Foreskin keratinocyte (primary cell): ENCODE measurements at places on chromosomes 4 and X.

DNA sequence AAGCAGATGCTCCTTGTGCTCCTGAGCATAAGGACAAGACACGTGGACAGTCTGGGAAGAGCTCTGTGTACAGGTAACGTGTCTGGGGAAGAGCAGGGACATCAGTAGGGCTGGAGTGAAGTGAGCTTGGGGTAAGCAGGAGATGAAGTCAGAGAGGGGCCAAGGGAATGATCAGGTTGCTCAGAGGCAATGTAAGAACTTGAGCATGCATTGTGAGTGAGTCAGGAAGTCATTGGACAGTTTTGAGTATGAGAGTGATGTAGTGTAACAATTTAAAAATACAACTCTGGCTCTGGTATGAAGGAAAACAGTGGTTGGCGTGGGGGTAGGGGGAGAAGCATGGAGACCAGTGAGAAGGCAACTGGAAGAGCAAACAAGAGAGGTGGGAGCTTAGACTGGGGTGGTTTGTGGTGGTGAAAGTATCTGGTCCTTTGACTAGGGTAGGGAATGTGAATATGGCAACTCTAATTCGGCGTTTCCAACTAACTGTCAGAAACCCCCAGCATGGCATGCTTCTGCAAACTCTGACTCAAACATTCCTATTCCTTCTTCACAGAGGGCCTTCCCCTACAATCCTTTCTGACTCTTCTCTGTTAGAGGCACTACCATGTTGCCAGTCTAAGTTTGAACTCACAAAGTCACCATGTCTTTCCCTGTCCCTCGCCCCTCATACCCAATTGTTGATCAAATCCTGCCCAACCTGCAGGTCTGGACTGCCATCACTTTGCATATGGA is 57.2 kb downstream of the STBD1 start:
- no peak for DNase-seq

DNA sequence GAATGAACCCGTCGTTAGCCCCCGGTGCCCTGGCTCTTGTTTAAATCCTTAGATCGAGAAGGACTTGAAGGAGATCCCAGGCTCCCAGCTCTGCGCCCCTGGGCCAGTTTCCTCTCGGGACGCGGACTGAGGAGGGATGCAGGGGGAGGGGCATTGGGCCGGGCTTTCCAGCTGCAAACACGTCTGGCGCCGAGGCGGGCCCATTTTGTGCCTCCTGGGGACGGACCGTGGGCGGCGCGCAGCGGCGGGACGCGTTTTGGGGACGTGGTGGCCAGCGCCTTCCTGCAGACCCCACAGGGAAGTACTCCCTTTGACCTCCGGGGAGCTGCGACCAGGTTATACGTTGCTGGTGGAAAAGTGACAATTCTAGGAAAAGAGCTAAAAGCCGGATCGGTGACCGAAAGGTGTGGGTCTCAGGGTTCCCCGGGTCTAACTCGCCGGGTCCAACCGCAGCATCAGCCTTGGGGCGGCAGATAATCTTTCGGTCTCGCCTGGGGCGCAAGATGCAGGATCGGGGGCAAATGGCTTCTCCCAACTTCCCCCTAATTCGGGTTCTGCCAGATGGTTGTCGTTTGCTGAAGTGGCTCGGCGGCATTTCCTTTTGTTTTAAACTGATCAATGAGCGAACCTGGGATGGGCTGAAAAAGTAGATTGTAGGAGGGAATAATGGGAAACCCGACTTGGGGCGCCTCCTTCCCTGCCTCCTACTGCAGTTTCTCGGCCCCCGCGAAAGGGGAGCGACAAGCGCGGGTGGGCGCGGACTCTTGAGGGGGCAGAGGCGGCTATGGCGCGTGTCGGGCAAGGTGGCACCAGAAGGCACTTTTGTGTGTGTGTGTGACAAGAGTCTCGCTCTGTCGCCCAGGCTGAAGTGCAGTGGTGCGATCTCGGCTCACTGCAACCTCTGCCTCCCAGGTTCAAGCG is 2.9 kb downstream of the PDGFRA start:
- DNase-seq: no peak

DNA sequence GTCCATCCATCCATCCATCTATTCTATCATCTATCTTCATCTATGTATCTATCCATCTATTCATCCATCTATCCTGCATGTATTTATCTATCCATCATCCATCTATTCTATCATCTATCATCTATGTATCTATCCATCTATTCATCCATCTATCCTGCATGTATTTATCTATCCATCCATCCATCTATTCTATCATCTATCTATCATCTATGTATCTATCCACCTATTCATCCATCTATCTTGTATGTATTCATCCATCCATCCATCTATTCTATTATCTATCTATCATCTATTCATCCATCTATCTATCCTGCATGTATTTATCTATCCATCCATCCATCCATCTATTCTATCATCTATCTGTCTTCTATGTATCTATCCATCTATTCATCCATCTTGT is 65.9 kb upstream of the PPP2R3B start:
- DNase-seq: no peak

DNA sequence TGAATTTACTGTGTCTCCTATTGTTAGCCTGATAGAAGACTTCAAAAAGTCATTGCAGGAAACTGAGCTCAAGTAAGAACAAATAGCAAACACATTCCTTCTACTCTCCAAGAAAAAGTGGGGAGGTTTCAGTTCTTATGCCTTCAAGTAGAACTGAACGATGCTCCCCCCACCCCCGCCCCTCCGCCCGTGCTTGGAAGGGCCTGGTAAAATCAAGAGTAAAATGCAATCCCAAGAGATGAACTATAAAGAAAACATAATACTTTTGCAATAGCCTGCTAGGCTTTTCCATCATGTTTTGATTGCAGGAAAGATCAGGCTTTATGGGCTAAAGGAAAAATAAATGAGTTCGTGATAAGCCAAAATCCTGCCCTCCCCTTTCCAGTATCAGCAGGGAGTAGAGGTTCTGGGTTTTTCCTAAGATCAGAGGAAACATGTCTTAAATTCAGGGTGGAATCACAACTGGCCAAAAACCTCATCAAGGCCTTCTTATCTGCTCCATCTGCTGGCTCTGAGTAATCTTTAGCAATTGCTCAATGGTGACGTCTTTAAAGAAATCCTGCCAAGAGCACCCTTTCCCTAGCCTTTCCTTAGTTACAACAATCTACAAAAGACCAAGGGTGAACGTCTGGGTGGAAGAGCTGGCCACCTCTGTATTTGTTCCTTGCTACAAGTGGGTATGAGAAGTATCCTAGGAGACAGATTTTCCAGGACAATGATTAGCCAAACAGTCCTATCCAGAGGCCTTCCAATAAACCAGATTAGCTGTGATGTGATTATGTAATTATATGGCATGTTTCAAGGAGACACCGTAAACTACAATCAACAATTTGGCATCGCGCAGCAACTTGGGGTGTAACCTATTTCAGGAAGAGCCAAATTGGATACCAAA is 66.3 kb upstream of the FAM9C start:
- DNase-seq: peak; percentile 75

GRCh38 chrX:21427086-21427485 is 52.9 kb downstream of the CNKSR2 start:
- DNase-seq: no peak

DNA sequence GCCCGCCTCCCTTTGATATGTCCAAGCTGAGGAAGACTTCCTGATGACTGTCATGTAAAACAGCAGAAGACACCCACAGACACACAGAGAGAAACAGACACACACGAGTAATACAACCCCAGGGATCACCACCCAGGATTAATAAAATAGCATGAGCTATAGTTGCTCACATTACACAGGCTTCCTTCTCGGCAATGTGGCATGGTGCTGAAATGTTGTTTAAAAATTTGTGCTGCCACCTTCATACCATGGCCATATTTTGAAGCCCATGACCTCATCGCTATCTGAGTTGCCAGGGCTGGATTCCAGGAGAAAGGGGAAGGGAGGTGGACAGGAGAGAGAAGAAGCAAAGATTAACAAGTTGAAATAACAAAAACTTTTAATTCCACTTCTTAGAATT is 111.7 kb downstream of the SYNPO2 start:
- no peak for DNase-seq

GRCh38 chr4:126851391-126851790 is 781.4 kb upstream of the INTU start:
- no peak for DNase-seq

GRCh38 chr4:139042981-139043460 is 27.4 kb downstream of the NOCT start:
- DNase-seq: no peak

DNA sequence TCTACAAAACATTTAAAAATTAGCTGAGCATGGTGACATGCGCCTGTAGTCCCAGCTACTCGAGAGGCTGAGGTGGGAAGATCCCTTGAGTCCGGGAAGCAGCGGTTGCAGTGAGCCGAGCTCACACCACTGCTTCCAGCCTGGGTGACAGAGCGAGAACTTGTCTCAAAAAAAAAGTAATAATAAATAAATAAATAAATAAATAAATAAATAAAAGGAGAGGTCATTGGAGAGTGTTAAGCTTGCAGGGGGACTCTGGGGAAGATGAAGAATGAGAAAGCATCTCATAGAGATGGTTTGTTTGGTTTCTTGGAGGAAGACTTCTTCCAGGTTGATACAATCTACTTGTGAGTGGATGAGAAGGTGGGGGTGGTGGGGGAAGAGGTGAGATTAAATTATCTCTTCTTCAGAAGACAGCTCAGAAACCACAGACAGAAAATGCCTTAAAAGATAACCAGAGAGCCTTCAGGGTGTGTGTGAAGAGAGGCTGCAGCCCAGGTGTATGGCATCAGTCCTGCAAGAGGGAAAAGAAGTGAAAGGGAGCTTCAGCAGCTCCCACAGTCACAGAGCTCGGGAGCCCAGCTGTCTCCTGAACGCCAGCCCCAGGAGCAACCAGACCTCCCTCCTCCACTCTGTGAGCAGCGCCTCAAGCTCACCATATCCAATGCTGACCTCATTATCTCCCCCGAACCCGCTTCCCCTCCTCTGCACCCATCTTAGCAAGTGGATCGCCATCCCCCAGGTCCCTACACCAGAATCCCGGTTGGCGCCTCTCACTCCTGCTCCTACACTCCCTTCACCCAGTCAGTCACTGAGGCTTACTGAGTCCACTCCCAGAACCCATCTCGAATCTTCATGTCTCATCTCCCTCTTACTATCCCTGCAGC is 48.2 kb downstream of the RBM47 start:
- no peak for DNase-seq

DNA sequence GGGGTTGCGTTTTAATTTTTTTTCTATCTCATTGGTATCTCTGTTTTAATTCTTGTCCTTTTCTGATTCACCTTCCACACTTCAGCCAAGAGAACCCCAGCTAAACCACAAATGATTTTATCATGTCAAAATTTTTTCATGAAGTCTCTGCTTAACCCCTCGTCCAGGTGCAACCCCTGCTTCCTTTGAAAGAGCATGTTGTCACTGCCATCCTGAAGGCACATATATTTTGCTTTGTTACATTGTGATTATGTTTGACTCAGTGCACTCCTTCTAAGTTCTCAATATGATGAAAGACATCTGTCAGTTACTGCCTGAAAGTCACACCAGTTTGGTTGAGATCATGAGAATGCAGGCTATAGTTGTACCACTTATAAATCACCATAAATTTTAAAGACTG is 99.9 kb upstream of the FMR1 start:
- no peak for DNase-seq

DNA sequence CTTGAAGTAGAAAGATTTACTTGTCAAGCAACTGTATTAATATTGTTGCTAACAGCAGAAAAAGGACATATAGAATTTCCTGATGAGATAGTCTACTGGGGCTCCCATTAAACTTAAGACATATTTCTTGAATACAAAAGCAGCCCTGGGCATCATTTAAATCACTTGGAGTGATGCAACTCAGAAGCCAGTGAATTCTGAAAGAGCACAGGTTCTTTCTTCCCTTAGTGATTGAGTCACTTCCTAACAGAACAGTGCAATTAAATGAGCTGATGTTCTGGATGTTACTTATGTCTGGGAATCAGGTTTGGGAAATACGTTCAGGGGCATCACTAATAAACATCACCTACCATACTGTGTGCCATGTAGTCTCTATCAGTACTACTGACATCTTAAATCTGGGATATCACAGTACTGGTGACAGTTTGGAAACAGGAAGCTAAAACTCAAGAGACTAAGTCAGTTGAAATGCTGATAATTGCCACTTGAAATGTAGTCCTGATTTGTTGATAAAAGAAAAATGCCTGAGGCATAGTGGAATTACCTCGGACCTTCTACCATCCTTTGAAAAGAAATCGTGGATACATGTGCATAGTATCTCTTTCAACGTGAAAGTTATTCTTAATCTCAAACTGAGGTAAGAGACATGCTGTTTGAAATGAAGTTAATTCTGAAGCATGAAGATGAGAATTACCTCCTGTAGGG is 249.2 kb upstream of the GPRIN3 start:
- DNase-seq: peak; percentile 60

- no peak for DNase-seq
Measured at GRCh38 chr4:60657807-60658206, 542.3 kb upstream of the ADGRL3 start.

GRCh38 chr4:16783119-16783518 is 115.3 kb downstream of the LDB2 start:
- DNase-seq: no peak

DNA sequence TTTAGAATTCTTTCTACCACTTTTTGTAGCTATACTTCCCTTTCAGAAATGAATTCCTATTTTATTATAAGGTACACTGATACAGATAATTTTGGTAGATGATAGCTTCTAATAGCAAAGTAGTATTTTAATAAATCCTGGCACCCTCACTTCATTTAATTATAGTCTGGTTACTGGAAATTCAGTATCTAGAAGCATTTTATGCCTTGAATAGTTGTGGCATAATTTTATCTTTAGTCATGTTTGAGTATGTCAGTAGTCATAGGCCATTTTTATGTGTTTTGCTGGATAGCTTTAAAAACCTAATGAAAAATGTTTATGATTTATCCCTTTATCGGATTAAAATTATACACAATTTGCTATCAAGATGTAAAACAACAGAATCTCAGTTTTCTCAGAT is 92.3 kb downstream of the DIAPH2 start:
- no peak for DNase-seq

DNA sequence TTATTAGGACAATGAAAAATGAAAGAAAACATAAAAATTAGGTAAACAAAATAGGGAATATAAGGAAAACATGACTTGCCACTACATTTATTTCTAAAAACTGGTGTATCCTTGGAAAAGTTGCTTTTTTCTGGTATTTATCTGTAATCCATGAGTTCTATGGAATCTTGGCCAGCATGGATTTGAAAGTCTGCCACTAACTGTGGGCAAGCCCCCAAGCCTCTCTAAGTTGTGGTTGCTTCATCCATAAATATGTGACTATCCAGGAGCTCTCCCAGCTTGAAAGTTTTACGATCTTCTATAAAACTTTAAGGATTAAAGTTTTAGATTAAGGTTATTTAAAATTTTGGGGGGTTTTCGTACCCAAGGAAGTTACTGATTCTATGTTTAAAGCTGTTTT is 21.8 kb downstream of the RPS6KA3 start:
- no peak for DNase-seq

DNA sequence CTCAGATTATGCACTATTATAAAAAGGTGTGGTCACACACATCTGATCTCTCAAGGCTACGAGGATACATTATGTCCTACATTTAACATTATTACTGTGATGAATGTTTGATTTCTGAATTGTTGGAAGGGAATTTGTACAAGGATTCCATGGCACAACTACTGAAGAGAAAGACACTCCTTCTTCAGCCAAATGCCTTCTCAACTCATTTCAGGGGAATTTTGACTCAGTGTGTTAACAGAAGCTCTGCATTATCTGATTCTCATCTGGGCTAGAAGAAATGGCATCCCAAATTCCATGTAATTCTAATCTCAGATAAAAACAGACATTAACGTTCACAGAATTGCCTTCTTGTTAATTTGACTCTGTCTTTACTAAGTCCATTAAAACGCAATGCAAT is 477.7 kb downstream of the PDGFC start:
- DNase-seq: no peak

GRCh38 chr4:48620831-48621230 is 130.8 kb downstream of the ZAR1 start:
- DNase-seq: peak; percentile 44

- DNase-seq: no peak
Measured at GRCh38 chr4:21271439-21272052, 571.3 kb downstream of the PACRGL start.
